ENCODE measurements at places on chromosomes 6 and 20.

DNA sequence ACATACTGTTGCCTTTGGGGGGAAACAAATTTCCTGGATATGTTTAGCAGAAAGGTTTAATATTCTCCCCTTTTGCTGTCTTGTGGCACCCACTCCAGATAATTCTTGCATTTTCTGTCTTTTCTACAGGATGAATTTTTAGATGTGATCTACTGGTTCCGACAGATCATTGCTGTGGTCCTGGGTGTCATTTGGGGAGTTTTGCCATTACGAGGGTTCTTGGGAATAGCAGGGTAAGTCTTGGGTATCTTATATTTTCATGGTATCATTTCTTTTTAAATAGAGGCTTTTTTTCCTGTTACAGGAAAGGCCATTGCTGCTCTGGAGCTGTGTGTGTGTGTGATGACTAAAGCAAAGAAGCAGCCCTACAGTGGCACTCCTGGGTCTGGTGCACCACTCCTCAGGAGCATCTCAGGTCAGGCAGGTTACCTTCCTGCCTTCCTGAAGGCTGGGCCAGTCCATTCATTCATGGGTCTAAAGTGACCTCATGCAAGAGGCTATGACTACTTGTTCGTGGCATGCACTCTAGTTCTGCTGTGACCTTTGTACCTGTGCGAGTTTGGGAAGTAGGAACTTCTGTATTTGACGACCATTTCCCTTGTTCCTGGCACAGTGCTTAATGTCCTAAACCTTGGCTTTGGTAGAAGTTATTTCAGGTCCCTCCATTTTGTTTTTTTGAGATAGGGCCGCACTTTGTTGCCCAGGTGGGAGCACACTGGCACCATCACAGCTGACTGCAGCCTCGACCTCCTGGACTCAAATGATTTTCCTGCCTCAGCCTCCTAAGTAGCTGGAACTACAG is 2.2 kb downstream of the RAB5IF start:
- no peak for DNase-seq

DNA sequence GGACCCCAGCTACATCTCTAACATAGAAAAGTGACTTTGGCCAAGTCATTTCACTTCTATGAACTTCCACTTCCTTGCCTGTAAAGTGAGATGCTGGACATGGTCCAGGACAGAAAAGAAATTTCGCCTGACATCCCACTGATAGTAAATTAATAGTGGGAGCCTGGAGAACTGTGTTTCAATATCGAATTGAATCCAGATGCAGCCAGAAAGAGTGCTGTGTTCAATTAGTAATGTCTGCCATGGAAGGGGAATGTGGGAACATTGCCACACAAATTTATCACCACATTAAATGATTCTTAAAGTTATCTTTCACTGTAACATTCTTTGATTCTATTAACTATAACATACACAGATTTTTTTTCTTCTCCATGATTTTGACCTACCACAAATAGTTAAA is 255.0 kb downstream of the HACE1 start:
- no peak for DNase-seq

- no peak for DNase-seq
Measured at GRCh38 chr6:80477591-80477990, 371.1 kb downstream of the BCKDHB start.

- DNase-seq = no peak
Measured at GRCh38 chr6:54267798-54268197, 40.4 kb upstream of the TINAG start.

Measured in T-helper 17 cell (primary cell).